ENCODE measurements at places on chromosomes 2 and 18.

- no peak for DNase-seq
Measured at GRCh38 chr2:198753101-198753500, 704.6 kb downstream of the SATB2 start.

DNA sequence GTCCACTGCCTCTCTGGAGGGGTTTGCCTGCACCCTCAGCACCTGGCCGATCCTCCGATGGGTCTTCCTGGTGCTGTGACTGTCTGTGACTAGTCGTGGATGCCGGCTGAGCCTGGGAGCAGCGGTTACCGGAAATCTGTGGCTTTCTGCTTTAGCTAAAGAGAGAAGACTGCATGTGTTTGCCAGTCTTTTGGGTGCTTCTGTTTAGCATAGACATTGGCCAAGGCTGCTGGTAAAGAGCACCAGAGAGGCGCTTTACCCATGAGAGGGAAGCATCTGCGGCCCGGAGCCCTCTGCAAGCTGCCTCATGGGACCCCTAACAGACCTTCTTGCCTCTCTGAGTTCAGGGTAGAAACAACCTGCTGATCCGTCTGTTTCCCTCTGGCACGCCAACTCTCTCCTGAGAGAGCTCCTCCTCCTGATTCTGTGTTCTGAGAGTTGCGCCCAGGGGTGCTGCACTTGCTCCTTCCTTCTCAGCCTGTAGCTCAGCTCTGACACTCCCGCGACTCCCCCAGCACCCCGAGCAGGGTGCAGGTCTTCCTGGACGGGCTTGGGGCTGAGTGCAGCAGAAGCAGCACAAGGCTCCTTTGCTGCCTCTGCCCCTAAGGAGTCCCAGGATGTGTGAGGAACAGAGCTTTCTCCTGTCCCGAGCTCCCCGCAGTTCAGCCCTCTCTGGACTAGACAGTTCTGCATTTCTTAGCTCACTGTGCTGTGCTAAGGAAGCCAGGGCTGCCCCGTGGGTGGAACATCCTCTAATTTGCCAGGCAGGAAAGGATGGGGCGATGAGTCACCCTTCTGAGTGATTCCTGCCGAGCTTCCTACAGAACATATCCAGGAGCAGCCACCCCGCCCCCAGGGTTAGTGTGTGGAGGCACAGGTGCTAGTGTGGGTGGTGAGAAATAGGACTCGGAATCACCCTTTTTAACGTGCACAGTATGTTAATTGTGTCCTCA is 203.2 kb downstream of the SH3RF3 start:
- peak; percentile 78 for DNase-seq

DNA sequence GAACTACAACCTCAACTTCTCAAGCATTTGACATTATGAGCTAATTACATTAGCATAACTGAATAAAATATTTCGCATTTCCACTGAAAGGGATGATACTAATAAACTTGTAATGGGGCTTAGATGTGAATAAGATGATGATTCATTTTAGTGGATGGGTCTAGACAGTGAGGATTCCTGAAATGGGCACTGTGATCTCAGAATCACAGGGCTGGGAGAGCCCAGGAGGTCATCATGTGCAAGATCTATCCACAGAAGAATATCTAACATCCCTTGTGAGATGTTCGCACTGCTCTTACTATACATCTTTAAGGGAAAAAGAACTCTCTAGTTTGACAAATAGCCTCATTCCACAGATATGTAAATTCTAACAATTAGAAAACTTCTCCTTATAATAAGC is 245.7 kb downstream of the DYM start:
- DNase-seq: no peak

DNA sequence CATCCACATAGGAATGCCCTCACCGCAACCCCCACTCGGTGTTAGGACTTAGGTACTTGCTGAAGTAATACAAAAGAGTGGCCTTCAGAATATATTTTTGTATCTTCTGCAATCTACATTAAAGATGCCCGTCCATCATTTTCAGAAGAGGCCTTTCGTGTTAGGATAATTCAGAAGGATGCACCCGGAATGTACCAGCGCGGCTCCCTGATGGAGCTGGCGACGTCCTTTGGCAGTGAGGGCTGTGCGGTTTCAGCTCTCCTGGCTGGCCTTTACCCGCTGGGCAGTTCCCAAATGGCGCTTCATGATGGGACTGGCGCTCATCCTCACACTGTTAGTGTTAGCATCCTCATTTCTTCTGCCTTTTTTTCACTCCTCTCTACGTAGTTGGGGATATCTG is 15.3 kb downstream of the TWIST2 start:
- DNase-seq: no peak

- DNase-seq: no peak
Measured at GRCh38 chr2:30385327-30385726, 61.7 kb upstream of the LCLAT1 start.

- no peak for DNase-seq
Measured at GRCh38 chr2:172204309-172204708, 101.6 kb upstream of the DLX2 start.

DNA sequence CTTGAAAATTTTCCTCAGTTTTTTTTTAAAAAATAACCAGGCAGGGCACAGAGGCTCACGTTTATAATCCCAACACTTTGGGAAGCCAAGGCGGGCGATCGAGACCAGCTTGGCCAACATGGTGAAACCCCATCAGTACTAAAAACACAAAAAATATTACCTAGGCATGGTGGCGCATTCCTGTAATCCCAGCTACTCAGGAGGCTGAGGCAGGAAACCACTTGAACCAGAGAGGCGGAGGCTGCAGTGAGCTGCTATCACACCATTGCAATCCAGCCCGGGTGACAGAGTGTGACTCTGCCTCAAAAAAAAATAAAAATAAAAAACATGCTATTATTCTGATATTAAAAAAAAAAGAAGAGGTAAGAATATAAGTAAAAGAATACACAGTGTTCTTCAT is 191.0 kb downstream of the ZEB2 start:
- no peak for DNase-seq

GRCh38 chr2:144445196-144445595 is 74.7 kb downstream of the ZEB2 start:
- DNase-seq: no peak

DNA sequence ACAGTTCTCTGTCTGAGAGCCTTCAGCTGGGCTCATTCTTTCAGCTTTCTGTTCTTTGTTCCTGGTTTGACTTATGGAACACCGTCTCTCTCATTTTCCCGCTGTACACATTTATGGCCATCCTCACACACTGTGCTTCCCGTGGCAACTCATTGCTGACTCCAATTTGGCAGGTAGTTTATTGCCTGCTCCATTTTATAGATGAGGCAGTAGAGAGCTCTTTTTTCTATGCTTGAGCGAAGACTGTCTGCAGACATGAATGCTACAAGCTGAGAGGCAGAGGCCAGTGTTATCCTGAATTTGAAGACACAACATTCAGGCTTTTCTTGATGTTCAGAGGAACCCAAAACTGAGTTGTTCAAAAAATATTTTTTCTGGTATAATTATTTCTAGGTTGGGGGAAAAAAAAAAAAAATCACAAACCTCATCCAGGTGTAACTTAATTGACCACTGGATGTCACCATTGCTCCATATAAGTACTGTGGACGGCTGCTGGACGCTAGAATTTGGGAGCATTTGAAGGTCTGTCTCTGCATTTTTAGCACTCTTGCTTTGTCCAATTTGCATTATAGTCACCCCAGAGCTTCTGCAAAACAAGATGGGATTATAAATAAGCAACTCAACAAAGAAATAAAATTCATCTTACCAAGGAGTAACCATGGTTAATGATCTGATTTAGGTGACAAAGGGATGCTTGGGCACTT is 83.5 kb downstream of the HRH4 start:
- DNase-seq: no peak

- no peak for DNase-seq
Measured at GRCh38 chr2:29811378-29811777, 110.0 kb downstream of the ALK start.
